ENCODE measurements at places on chromosomes 7 and 10.

- DNase-seq: no peak
Observed at GRCh38 chr7:76252021-76252420, 50.3 kb downstream of the SRRM3 start.

- DNase-seq: no peak
Observed at GRCh38 chr7:587767-588166, 68.1 kb upstream of the PDGFA start.

DNA sequence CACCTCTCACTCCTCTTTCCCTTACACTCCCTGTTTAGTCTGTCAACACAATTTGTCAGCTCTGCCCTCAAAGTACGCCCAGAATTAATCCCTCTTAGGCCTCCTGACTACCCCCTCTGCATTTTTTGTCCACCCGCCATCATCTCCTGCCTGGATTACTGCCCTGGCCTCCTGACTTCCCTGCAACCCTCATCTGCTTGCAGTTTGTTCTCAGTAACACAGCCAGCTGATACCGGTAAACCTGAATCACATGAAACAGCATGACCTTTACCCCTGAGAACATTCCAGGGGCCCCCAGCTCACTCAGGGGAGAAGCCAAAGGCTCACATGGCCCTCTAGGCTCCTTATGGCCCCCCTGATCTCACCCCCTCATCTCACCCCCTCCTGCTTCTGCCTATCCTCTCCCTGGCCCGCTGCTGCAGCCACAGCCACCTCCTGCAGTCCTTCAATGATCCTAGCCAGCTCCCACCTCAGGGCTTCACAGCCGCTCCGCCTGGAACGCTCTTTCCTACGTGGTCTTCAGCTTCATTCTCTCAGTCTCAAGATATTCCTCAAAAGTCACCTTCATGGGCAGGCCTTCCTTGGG lies 8.9 kb downstream of the C10orf53 start:
- no peak for DNase-seq

GRCh38 chr10:37872955-37873354 lies 15.5 kb upstream of the ZNF248 start:
- no peak for DNase-seq

- no peak for DNase-seq
Observed at GRCh38 chr7:100588438-100588837, 2.3 kb downstream of the FBXO24 start.

DNA sequence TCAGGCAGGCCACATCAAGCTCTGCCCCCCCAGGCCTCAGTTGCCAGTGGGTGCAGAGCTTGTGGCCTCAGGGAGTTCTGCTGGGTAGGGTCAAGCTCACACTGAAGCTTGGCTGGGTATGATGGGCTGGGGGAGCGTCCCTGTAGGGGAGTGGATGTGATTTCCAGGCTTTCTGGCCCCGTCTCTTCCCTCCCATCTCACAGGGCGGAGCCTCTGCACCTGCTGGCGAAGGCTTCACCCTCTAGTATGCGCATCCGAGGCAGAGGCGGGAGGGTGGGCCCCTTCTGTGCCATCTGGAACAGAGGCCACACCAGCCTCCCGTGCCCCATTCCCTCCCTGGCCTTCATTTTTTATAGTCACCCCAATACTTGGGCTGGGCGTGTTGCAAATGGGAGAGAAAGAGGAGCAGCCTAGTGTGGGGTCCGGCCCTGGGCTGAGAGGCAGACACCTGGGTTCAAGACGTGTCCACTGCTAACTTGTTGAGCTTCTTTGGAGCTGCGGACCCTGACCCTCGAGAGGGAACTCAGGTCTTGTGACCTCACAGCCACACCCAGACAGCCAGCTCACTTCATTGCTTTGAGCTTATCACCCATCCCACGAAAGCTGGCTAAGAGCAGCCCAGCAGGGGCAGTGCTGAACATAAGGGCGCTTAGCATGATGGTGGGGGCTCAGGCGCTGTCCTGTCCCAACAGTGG lies 2.3 kb downstream of the AQP1 start:
- no peak for DNase-seq

GRCh38 chr7:8567626-8568025 lies 134.2 kb downstream of the NXPH1 start:
- DNase-seq: no peak
